ENCODE measurements at places on chromosomes 7 and 10.

DNA sequence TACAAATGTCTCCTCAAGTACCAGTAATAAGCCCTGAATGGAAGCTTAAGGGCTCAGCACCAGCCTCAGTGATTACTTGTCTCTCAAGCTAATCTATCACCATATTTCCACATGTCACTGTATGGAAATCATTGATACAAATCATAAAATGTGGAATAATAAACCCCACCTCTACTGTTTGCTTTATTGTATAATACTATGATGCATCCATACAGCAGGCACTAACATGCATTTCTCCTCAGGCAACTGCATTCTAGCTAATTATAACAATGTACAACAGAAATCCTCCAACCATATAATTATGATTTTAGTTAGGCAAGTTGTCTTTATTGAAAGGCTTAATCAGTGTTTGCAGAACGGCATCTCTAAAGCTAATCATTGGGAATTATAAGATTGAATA lies 26.2 kb downstream of the CRPPA start:
- DNase-seq: no peak

- no peak for DNase-seq
Measured at GRCh38 chr7:1567049-1567771, 2.6 kb downstream of the PSMG3 start.

DNA sequence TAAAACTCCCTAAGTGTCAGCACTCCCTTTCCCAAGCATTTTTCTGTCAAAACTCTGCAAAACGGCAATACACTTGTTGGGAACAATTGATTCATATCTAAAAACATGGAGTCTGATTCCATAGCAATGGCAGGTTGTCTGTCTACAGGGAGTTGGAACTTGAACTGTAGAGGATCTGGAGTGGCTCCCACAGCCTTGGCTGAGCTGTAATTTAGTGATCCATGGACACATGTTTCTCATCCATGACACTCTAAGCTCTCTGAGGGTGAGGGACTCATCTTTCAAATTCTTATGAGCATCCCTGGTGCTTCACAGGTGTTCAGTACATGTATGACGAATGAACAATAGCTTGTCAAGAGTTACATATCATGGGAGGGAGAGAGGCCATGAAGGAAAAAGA lies 466.1 kb downstream of the GRID1 start:
- no peak for DNase-seq

DNA sequence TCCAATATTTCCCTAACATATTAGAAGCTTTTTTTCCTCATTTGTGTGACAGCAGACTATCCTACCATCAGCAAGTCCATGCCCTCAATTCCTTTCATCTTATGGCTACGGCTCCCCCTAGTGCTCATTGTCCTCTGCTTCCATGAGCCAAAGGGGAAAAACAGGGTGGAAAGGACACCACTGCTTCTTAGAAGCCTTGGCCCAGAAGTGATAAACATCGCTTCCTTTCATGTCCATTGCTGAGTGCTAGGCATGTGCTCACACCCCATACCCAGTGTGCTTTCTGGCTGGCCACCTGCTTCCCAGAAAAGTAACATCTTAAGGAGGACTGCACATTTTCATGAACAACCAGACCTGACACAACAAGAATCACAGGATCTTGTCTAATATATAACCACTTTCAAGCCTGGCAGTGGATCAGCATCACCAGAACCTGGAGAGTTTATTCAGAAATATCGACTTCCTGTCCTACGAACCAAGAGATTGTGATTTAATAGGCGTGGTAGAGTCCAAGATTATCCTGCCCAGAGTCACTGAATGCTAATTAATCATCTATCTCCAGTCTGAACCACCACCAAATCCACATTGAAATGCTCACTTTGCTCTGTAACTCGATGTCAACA lies 650.5 kb upstream of the SORCS1 start:
- no peak for DNase-seq

DNA sequence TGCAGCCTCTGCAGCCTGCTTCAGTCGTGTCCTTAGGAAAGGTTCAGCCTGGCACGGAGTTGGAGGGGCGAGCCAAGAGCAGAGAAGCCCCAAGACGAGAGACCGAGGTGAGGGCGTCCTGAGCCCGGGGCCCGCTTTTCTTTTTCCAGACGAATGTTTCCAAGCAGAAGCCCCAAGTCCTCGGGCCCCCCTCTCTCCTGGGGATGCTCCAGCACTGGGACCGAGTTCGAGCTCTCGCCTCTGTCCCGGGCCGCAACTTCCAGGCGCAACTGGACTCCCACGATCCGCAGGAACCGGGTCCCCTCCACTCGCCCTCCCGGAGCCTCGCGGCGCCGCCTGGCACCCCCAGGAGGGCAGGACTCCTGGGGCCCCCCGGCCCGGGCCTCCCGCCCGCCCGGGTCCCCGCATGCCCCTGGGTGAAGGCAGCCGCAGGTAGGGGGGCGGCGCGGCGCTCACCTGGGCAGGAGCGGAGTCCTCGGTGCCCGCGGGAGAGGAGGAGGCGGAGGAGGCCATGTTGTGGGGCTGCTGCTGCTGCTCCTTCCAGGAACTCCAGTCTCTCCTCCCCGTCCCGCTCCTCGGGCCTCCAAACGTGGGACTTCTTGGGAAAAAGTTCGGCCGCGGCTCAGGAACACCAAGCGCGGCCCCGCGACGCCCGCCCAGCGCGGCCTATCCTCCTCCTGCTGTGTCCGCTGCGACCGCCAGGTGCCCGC lies 45.3 kb upstream of the CDK1 start:
- no peak for DNase-seq

DNA sequence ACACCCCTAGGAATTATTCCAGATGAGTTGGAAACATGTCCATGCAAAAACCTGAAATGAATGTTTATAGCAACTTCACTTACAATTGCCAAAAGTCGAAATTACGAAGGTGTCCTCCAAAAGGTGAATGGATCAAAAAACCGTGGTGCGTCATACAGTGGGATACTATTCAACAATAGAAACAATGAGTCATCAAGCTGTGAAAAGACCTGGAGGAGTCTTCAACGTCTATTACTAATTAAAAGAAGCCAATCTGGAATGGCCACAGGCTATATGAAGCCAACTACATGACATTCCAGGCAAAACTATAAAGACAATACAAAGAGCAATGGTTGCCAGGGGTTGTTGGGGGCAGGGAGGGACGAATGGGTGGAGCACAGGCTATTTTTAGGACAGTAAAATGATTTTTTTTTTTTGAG lies 12.6 kb upstream of the PPP2R2D start:
- DNase-seq: no peak

DNA sequence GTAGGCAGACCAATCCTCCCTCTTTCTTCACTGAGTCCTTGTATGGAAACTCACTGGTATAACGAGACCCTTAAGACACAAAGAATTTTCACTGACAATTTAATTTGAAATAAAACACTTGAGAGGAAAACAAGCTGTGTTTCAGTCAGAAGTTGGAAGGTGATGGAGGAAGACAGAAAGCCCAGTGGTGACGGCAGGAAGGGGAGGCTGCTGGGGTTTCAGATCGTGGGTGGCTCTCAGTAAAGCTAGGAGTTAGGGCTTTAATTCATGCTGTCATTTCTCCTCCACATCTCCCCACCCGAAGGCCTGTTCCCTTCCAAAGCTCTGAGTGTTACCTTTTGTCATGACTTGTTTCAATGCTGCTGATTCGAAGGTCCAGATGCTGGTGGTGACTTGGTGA lies 605.2 kb upstream of the DPP6 start:
- no peak for DNase-seq

- DNase-seq: no peak
Measured at GRCh38 chr7:143405173-143406001, 3.3 kb downstream of the EPHA1 start.

GRCh38 chr7:78379148-78379547 lies 580.6 kb downstream of the PHTF2 start:
- no peak for DNase-seq

DNA sequence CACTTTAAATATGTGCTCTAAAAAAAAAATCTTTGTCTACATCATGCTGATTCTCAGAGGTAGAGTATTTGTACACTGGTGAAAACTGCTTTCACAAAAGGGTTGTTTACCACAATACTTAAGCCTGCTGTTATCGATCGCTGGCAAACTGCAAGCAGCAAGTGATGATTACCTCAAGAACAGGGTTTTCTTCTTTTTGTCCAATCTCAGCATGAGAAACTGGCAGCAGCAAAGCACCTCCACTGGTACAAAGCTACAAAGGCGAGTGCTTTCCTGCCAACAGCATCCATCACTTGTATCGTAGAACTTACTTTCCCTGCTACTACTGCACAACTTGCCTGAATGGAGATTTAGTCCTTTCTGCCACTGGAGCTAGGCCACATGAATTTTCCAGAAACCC lies 276.5 kb downstream of the DGKB start:
- DNase-seq: no peak

DNA sequence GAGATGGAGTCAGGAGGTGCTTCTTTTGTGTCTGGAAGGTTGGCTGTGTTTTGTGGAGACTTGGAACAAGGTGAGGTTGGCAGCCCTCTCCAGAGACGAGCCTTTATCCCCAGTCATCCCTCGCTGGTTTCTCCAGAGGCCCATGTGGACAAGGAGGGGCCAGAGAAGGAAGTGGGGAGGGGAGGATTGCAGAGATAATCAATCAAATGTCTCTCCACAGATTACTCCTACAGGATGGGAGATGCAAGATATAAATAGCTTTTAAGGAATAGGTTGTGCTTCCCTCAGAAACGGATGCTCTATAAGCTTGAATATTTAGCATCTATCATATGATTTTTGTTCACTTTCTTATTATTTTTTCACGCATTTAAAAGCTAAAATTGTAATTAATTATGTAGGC lies 70.4 kb upstream of the VWDE start:
- DNase-seq: no peak

- no peak for DNase-seq
Measured at GRCh38 chr10:103758294-103758681, 97.1 kb downstream of the SH3PXD2A start.

DNA sequence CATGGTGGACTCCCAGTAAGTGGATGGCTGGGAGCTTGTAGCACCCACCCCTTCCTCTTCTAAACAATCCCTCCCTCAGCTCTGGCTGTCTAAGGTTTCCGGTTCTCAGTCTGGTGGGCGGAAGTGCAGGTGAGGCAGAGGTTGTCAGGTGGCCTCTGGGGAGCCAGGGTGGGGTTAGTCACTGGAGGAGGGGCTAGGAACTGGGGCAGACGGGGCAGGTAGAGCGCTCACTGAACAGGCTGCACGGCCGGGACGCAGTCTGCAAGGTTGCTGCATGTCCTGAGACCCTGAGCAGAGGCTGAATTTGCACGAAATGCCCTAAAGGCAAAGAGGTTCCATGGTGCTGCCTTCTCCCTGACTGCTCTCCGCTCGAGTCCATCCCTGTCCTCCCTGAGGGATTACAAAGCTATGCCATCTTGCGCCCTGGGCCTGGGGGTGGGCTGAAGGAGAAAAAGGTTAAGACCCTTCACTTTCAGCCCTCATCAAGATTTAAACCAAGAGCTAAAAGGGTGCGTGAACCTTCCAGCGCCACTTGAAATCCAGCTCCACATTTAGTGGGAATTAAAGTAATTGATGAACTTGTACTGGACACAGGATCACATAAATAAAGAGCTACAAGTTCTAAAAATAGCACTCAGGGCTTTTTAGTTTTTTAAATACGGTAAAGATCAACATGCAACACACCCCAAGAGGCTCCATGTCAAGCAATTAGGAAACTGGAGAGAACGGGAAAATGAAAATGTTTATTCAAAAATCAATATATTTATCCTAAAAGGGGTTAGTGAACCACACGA lies 62.3 kb upstream of the CTBP2 start:
- no peak for DNase-seq

DNA sequence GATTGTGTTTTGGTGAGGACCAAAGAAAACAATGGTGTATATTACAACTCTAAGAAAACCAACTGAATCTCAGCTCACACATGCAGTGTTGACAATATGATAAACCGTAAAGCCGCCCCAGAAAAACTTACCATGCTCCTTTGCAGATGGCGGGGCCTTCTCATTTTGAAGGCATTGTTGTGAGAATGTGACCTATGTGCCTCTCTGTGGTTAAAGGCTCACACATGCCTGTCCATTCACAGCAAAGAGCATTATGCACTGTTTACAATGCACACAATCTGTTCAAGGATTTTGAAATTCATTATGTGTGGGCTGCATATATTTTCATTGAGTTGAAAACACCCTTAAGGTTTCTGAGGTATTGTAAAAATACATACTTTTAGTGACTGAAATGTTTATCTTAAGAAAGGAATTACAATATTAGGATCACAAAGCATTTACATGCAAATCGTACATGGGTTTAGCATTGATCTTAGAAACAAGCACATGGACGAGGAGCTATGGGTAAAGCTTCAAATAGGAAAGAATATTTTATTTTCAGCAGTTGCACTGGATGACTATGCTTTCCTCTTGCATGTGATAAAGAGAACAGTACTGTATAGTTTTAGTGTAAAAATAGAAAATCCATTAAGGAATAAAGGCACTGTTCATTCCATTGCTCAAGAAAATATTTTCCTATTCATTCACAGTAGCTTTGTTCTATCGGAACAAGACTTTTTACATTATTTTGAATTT lies 334.3 kb downstream of the ARL4A start:
- DNase-seq: no peak

DNA sequence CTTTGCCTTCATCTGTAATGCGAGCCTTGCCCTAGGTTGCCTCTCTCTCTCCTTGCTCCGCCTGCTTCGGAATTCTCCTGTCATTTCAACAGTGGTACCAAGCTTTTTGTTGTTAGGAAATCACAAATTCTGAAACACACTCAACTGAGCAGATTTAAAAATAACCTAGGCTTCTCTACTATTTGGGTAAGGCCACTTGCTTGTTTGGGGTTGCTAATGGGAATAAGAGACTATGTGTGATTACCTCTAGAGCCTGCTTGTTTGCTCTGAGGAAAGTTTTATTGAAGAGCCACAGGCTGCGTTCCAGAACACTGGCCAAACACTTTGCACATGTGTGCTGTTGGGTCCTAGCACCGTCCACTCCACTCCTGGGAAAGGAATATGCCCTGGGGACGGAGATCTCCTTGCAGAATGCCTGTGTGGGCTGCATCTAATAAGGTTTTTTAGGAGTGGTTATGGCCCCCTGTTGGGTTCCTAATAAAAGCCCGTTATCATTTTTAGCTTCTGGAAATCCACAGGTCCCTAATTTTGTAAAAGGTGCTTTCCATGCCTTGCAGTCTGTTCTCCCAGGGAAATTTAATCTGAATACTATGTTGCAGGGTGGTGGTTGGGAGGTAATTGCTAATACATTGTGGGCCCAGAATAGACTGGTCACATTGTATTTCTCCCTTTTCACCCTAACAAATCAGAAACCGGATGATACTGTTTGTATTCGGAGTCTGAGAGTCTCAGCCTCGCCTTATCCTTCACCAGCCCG lies 68.7 kb upstream of the KLF6 start:
- no peak for DNase-seq

DNA sequence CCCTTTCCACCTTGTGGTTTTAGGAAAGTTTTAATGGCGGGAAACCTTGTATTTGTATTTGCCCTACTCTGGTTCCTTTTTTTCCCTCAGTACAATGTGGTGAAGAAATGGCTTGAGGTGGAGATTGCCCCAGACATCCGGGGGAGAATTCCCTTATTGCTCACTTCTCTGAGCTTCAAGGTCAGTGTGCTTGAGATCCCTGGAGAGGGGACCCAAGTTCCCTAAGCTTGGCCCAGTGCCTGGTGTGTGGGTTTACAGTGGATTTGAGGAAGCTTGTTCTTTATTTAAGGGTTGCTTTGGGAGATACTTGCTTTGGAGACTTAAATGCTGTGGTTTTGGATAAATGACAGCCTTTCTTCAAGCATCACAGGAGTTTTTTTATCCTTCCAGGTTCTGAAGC lies 18.3 kb downstream of the CALHM2 start:
- DNase-seq: no peak

All from HS-27A (cell line).